ENCODE measurements at places on chromosomes 2 and 18.

DNA sequence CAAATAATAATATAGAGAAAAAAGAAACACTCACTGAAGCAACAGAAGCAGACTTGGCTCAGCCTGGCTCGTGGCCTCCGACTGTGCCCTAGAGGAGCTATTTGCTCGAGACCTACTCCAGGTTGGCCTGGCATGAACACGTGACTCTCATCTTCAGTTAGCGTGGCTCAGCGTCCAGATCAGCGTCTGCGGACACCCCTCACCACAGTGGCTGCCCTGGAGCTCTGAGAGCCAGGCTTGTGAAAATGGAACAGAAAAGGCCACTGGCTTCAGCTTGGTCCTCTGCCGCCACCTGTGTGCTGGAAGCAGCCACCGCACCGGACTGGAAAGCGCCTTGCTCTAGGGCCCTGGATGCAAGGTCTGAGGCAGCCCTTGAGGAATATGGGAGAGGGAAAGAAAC, 1184.0 kb upstream of the GYPC start:
- DNase-seq = no peak

- DNase-seq = no peak
Measured at GRCh38 chr2:219161097-219161496, 482 bp upstream of the NHEJ1 start.

- no peak for DNase-seq
Measured at GRCh38 chr2:240155048-240155744, 14.7 kb upstream of the OTOS start.

DNA sequence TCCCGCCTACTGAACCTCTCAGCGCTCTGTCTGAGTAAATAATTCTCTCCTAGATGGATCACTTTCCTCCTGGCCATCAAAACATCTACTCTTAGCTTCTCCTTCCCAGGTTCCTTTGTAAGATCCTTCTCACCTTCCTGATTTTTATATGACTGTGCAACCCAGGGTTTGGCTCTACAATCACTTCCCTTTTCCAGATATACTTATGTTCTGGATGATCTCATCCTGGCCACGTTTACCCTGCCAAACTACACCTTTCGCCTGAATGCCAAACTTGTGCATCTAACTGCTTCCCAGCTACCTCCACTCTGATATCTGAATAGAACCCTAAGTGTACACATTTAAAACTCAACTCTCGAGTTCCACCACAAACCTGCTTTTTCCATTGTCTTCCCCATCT, 290.5 kb upstream of the REV1 start:
- DNase-seq = no peak

DNA sequence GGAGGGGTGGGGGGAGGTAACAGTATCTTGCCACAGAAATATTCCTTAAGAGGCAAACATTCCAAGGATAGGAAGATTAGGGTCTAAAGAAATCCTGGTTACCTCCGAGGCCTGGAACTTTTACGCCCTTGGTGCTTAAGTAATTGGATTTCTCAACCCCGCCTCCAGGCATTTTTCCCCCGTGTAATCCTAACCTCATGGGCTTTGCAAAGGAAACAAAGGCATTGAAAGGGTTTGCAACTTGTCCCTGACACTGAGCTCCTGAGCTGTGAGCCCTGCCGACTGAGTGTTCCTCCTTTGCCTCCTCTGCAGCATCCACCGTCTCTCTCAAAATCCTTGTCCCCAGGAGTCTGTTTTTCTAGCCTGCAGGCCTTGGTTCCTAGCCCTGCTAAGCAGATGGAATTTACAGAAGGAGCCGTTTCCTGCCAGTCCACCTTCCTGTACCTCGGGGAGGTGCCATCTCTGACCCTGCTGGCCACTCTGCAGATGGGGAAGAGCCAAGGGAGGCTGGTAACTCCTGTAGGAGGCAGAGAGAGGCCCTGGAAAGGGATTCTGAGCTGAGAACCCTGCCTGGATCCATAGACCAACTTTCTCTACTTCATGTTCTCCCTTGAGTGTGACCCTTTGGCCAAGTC, 24.2 kb downstream of the TET3 start:
- no peak for DNase-seq

DNA sequence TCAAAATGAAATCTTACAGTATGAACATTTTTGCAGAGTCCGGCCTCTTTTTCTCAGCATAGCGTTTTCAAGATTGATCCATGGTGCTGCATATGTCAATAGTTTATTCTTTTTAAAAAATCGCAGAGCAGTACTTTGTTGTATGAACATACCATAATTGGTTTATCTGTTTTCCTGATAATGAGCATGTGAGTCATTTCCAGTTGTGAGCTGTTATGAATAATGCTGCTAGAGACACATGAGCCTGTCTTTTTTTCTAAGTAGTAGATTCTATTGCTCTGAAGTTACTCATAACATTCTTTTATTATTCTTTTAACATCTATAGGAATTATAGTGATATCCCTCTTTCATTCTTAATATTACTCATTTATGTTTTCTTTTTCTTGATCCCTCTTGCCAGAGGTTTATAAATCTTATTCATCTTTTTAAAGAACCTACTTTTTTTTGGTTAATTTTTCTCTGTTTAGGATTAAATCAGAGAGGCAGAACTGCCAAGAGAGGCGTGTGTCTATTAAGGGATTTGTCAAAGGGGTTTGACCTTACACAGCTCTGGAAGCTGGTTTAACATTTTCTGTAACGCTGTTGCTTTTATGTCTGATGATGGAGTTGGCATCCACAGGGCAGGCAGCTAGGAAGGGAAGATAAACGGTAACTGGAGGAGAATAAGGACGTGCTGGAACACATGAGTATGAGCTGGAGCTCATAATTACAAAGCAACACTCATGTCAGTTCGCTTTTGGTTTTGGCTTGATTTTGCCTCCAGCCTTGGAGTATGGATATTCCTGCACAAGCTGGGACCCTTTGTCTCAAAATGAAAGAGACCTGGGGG, 47.4 kb downstream of the MGAT5 start:
- DNase-seq = no peak

GRCh38 chr2:68512326-68512725, 44.9 kb downstream of the APLF start:
- DNase-seq = no peak

- DNase-seq = no peak
Measured at GRCh38 chr2:117921520-117921919, 92.3 kb downstream of the CCDC93 start.

DNA sequence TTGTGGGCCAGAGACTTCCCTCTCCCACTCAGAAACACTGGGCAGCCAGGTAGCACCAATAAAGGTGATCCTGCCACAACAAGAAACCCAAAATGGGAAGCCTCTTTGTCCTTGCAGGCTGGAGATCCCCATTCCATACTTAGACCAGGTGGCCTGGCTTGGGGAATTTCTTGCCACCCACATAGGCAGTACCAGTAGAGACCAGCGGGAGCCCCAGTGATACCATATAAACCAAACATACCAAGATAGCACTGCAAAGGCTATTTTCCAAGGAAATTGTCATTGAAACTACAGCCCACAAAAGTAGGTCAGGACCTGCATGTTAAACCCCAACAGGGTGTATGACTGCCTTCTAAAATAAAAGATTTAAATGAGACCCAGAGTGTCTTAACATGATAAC, 171.6 kb downstream of the DIS3L2 start:
- no peak for DNase-seq

DNA sequence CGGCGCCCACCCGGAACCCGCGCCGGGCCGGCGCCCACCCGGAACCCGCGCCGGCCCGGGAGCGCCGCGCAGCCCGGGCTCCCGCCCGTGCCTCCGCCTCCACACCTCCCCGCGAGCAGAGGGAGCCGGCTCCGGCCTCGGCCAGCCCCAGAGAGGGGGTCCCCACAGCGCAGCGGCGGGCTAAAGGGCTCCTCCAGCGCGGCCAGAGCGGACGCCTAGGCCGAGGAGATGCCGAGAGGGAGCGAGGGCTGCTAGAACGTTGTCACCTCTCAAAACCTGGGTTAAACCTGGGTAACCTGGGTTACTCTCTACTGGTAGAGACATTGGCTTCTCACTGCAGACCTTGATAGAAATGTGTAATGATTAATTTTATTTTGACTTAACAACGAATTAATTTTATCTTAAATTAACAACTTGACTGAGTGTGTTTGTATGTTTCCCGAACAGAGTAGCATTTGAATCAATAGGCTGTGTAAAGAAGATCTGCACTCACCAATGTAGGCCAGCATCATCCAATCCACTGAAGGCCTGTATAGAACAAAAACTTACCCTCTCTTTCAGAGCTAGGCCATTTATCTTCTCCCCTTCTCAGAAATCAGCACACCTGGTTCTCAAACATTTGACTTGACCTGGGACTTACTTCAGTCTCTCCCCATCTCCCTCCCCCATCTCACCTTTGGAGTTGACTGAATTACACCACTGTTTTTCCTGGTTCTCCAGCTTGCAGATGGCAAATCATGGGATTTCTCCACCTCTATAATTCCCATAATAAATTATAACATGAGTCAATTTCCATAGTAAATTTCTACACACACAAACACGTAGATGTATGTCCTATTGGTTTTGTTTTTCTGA, 242.7 kb downstream of the ASXL3 start:
- DNase-seq = no peak

DNA sequence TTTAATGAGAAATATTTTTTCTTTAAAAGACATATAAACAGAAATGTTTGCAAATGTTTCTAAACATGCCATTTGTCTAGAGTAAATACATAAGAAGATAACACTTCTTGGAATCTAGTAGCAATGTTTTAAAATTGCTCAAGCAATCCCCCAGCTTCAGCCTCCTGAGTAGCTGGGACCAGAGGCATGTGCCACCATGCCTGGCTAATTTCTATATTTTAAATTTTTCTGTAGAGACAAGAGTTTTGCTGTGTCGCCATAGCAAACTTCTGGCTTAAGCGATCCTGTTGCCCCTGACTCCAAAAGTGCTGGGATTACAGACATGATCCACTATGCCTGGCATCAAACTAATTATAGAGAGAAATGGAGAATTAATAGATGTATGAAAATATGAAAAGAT, 14.6 kb upstream of the MBD2 start:
- DNase-seq = no peak

GRCh38 chr2:236935631-236936445, 149.9 kb upstream of the COPS8 start:
- DNase-seq = no peak

DNA sequence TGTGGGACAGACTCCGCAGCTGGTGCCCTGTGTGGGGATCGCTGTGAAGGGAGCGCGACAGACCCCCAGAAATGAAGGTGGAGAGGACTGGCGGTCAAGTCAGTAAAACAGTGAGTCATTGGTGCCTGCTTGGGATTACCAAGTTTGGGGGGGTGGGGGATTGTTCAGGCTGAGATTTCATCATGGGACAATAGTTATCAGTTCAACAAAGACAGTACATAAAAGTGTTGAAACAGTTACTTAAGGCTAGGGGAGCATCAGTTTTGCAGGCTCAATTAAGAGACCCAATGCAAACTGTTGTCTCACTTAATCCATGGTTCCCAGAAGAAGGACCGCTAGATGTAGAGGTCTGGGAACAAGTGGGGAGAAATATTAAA, 42.4 kb upstream of the PDK1 start:
- no peak for DNase-seq

DNA sequence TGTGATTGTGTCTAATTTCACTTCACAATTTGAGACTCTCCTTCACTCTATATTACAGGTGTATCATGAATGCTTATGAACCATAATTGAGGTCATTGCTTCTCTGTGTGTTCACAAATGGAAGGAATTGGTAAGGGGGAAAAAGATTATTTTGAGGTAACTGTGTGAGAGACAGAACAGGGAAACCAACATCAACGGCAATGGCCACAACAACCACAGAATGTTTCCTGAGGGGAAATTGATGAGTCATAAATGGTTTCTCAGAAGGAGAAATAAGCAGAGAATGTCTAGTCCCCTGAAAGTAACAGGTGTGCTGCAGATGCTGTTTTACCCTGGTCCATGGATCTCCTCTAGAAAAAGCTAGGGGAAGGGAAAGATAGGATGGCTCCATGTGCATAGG, 361.2 kb upstream of the GALNT5 start:
- DNase-seq = no peak

DNA sequence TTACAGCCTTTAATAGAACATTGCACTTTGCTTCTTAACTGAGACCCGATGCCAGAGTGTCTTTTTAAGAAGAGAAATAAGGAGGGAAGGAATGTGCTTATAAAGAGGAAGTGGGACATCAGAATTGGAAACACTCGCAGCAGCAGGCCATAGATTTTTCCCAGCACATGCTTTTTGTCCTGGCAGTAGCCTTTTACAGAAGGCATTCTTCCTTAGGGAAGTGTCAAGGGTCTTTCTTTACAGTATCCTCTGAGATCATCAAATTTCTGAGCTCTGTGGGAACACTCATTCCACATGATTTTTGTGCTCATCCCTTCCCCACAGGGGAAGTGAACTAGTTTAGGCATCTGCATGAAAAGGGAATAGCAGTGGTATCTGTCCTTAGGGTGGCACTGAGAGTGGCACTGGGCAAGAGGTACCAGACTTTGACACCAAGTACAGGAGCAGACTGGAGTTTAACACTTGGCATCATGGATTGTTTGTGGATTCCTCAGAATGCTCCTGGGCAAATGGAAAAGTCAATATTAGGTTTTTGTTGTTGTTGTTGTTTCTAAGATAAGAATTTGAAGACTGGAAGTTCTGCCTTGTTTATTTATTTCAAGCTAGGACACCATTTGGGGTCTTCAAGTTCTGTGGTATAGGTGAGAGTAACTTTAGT, 4.1 kb downstream of the MYO1B start:
- DNase-seq = no peak
